ENCODE measurements at places on chromosomes 12 and 14.

DNA sequence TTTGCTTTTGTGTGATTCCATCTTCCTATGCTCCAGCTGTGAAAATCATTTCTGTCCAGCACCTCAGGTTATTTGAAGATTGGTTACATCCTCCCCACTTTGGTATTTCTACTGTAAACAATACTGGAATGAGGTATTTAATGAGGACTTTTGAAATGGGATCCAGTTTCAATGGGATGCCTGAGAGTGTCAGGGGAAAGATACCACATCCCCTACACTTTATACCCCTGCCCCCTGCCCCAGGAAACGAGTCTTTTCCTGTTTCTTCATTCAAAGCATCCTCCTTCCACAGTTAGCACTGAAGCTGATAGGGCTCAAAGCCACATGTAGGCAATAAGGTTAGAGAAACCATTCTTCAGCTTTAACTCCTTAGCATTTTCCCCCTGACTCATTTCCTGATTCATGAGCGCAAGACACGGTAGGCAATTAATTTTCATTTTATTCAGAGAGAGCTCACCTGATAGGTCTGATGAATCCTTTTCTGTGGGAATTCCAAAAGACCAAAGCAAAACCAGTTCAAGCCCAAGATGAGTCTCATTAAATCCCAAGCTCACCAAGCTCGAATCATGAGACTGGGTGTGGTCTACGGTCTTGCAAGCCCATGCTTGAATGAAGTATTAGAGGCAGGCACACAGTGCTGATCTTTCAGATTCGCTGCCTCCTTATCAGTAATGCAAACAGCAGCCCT, 143.6 kb upstream of the CRY1 start:
- no peak for DNase-seq

- DNase-seq = no peak
These were observed 12.7 kb downstream of the TEP1 start for GRCh38 chr14:20400589-20400964.

- DNase-seq = no peak
These were observed 132.6 kb downstream of the ITPR2 start for GRCh38 chr12:26700430-26700829.

DNA sequence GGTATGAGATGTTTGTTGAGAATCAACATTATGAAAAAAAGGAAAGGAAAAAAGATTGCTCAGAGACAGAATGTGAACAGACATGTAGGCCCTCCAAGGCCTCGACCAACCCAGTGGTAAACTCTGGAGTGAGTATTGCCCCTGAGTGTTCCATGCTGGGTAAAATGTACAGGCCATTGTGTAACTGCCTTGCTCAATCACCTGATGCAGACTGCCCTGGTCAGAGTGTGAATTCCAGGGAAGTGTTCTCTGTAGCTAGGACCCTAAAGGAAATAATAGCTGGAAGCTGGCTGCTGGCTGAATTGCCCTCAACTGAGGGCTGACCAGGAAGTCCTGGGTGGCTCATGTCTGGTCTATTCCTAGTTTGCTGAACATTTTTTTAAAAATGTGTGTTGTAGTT, 1081.4 kb upstream of the LRFN5 start:
- DNase-seq = no peak

GRCh38 chr12:65276916-65277530, 1.5 kb upstream of the MSRB3 start:
- DNase-seq = no peak

DNA sequence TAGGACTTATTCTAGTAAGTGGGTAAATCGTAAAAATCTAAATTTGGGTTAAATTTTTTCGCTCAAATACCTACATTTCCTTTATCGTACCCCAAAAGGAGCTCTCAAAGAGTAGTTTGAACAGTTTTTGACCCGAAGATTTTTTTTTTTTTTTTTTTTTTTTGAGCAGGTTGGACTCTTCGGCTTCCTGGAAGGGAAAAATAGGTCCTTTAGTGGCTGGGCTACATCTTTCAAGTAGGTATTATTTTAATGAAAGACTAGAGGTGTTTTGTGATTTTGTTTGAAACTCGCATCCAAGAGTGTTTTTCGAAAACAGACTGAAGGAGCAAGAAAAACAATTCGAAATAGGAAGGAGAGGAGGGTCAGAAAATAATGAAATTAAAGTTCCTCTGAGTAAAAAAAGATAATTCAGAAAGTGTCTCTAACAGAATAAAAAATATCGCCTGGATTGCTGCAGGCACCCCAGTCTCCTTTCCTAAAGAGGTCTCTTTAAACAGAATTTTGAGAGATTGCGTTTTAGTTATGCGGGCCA, 6.0 kb downstream of the CDKN1B start:
- no peak for DNase-seq

- no peak for DNase-seq
These were observed 38.6 kb upstream of the ACSM4 start for GRCh38 chr12:7265251-7265650.

GRCh38 chr12:13197526-13198143, 1.1 kb downstream of the EMP1 start:
- no peak for DNase-seq
